SK-N-MC (cell line): ENCODE measurements at places on chromosomes 2 and 18.

DNA sequence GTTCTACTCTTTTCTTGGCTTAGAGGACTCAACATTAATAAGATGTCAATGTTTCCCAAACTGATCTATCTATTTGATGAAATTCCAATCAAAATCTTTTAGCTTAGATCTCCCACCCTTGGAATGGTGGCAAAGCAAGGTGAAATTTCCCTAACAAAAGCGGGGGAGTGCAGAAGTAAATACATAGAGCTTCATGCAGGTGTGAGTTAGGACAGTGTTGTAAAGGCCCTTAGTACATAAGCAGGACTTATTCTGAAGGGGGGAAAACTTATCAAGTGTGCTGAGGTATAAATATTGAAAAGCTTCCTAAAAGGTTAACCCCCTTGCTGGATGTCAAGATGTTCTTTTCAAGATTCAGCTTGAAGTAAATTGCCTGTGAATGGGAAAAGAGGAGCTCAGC, 608.6 kb upstream of the CELF4 start:
- DNase-seq: no peak

DNA sequence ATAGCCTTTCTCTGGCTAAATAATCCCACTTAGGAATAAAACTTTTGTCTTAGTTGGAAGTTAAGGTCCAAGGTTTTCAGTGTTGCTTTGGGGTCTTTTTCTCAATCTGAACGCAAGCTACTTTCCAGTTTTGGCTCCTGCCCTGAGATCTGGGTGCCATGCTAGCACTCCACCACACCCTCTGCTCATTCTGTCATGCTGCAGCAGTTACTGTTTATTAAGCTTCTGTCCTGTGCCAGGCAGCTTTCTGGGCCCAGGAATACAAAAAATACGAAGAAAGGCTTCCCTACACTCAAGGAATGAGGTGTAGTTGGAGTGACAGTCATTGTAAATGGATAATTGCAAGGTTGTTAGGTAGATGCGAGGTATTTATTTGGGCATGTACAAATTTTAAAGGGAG, 46.3 kb upstream of the RTN4 start:
- no peak for DNase-seq

DNA sequence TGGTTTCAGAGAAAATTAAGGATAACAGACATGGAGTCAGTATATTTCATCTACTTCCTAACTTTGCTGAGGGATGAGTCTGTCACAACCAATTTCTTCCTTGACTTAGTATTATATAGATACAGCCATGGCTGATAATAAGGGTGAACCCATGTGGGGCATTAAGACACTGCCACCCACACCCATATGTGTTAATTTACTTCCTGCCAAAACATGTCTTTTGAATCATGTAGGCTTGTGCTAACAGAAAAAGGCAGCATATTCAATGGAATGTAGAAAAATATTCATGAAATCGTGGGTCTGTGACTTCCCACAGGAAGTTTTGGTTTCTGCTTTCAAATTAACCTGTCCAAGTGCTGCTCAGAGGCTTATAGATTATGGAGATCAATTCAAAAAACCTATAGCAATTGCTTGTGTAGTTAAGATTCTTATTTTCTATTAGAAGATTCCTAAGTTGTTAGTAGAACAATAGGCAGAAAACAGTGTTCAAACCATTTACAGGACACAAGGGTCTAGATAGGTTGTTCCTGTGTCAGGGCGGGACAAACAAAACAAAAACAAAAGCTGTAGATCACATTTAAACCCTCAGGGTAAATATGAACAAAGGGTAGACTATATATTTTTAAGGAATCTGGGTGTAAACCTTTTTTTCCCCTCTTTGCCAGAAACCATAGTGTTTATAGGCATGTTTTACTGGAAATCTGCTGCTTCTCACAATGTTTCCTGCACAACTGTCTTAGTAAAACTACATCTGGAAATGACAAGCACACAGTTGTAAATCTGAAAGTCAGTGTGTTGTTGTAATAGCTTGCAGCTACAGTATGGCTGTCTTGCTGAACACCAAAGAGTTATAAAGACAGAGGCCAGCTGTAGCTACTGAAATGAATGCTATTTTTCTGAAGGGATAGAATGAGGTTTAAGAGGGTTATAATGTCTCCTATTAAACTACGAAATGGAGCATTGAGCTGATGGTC, 691.2 kb downstream of the EPHA4 start:
- no peak for DNase-seq

DNA sequence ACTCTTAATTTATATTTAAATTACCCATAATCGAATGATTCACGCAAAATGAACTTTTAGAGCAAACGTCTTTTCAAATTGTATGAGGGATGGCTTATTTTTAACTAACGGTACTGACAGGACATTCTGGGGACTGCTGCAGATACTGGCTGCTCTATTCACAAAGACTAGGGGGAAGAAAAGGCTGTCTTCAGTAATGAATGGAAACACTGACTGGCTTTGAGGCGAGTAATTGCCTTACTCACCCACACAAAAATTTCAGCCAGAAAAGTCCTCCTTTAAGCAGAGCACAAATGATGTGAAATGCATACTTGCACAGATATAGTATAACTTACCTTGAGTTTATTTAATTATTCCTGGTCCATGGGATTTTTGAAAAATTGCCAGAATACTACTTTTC, 852.6 kb downstream of the DPP10 start:
- no peak for DNase-seq

DNA sequence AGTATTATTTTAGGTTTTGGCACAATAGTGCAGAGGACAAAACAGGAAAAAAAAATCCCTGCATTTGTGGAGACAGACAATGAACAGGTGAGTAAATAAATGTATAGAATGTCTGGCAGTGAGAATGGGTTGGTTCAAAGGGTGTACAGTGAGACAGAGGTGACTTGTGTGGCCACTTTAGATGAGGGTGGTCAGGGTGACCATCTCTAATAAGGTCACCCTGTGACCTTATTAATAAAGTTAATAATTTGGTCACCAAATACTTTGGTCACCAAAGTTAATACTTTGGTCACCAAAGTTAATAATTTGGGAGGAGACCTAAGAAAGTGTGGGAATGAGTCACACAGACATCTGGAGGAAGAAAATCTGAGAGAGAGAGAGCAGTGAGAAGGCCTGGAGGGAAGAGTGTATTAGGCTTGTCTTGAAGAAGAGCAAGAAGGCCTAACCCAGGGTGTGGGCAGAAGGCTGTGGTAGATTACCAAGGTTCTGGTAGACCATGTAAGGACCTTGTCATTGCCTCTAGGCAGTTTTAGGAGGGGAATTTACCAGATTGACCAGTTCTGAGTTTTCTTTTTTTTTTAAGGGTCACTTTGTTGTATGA, 1368.4 kb upstream of the CELF4 start:
- DNase-seq: no peak

GRCh38 chr18:10022365-10022764, 108.5 kb downstream of the VAPA start:
- no peak for DNase-seq

GRCh38 chr2:240252872-240253511, 112.5 kb upstream of the OTOS start:
- DNase-seq: no peak

DNA sequence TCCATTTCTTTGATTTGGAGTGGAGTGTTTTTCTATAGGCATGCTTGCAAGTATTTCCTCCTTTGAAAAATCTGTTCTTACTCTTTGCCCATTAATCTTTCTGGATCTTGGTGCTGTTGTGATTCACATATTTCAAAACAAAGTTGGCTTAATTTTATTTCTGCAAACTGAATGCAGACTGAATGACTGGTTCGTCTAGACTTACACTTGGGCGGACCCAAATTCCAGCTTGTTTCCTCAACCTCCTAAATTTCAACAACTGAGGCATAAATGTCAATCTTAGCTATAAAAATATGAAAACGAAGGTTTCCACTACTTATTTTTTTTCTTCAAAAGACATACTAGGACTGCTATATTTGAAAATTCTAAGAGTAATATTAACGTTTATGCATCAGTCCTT, 59.0 kb downstream of the ANKRD44 start:
- no peak for DNase-seq

- no peak for DNase-seq
Observed at GRCh38 chr18:48162956-48163737, 232.7 kb upstream of the SMAD2 start.

- no peak for DNase-seq
Observed at GRCh38 chr18:36835927-36836326, 7.0 kb downstream of the KIAA1328 start.

GRCh38 chr2:128347701-128348539, 29.3 kb upstream of the HS6ST1 start:
- DNase-seq: no peak

DNA sequence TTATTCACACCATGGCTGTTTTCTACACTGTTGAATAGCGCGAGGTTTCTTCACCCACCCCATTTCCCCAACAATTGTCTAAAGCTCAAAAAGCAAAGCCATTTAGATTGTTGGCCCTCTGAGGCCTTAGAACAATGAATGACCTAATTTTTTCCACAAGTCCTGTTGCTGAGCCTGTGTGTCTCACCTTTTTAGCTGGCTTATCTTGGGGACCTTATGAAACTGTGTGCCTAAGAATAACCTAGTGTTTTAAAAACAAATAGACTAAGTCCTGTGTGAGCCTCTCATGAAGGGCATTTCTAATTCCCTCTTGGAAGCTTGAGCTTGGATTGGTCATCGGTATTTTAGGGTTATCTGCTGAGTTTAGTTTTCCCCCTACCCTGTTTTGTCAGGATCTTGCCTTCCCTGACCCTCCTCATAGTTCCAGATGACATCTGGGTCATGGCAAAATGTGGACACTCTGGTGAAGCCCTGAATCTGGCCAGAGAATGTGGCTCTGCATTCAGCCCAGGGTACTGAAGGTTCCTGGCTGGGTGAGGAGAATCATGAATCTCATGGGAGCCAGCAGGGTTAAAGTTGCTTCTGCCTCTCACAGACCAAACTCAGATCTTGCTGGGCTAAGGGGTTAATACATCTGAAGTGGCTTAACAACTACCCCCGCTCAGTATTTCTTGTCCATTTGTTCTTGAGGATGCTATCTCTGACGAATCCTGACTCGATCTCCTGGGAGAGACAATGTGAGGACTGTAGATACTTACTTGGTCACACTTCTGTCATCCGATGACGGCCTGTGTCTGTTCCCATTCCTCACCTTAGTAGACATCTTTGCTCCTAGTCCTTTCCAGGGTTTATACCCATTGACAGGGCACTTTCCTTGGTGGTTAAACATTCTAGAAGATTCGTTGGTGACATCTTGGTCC, 104.2 kb upstream of the MAP4K3 start:
- no peak for DNase-seq

GRCh38 chr2:121093692-121094091, 191.3 kb downstream of the TFCP2L1 start:
- no peak for DNase-seq

- no peak for DNase-seq
Observed at GRCh38 chr2:178386986-178387597, 63.9 kb downstream of the PRKRA start.

GRCh38 chr18:52937840-52938239, 597.8 kb downstream of the DCC start:
- no peak for DNase-seq

DNA sequence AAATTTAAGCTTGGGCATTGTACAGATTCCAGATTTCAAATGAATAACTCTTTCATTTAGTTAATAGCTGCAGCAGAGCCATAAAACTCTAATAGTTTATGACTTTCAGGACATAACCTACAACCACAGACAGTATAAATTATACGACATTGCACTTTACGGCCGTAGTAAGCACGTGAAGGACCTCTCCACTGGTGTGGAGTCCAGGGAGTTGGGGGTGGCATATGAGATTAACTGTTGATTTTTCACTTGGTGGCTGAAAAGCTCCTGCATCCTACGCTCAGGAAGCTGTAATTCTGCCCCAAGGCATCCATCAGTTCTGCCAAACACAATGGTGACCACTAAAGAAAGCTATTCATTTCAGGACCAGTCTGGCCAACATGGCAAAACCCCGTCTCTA, 376.2 kb downstream of the SOX11 start:
- no peak for DNase-seq

DNA sequence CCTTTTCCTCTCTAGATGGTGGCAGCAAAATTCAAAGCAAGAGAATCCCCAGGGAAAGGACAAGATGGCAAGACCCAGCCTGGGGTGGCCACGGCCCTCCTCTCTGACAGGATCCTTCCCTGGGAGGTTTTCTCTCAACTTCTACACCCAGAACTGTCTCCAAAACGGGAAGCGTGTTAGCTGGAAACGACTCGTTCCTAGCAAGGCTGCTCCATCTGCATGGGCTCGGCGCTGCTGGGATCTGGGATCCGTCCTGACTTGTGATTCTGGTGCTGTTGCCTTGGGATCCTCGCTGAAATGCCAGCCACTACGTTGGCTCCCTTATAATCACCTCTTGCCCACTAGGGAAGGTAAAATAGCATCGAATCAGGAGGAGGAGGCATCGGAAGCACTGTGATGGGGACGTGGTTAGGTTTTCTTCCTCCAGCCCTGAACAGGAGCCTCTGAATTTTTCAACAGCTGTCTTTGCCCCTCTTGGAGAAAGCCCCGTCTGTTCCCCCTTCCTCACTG, 514.8 kb upstream of the MYT1L start:
- DNase-seq: no peak

DNA sequence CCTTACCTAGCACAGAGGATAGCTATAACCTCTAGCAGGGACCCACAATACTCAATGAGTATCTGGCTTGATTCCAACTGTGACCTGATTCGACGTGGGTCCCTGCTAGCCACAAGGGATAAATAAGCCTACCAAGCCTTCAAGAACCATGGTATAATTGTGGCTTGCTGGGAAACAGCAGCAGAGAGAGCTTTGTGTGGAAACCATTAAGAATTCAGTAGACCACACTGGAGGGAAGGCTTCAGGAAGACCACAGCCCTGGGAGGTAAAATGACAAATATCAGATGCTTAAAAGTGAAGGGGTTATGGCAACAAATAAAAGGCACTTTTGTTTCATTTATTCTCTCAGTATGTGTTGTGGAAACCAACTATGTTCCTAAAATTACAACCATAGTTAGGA, 82.6 kb upstream of the WIPF1 start:
- no peak for DNase-seq

- DNase-seq: no peak
Observed at GRCh38 chr2:128273469-128274081, 45.1 kb downstream of the HS6ST1 start.

- DNase-seq: no peak
Observed at GRCh38 chr18:61882296-61883004, 10.4 kb downstream of the RNF152 start.

DNA sequence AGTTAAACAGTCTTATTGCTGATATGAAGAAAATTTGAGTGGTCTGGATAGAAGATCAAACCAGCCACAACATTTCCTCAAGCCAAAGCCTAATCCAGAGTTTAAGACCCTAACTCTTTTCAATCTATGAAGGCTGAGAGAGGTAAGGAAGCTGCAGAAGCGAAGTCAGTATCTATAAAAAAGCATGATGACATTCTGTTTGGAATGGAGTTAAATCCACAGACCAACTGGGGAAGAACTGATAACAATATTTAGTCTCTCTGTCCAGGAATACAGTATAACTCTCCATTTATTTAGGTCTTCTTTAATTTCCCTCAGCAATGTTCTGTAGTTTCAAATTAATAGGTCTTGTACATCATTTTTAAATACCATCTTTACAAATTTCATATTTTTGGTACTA, 16.0 kb downstream of the PIGN start:
- no peak for DNase-seq

DNA sequence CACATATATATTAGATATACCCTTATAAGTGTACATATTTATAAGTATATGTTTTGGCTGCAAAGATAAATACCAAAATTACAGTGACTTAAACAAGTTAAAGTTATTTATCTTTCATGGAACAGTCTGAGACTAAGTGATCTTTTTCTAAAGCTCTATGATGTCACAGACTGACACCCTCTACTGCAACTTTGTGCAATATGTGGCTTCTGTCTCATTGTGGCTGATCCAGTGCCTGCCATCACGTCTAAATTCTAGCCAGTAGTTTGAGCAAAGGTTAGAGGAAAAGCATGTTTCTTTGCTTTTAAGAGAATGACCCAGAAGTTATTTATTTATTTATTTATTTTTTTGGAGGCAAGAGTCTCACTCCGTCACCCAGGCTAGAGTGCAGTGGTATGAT, 13.8 kb upstream of the GATA6 start:
- DNase-seq: no peak
